NCI-H1417 treated with DMSO at 0.1 percent for 48 hours (cell line): ENCODE measurements at places on chromosomes 1 and 21.

- no peak for DNase-seq
Measured at GRCh38 chr21:21606041-21606440, 607.8 kb downstream of the NCAM2 start.

- no peak for DNase-seq
Measured at GRCh38 chr1:162291000-162291399, 85.7 kb downstream of the SPATA46 start.

DNA sequence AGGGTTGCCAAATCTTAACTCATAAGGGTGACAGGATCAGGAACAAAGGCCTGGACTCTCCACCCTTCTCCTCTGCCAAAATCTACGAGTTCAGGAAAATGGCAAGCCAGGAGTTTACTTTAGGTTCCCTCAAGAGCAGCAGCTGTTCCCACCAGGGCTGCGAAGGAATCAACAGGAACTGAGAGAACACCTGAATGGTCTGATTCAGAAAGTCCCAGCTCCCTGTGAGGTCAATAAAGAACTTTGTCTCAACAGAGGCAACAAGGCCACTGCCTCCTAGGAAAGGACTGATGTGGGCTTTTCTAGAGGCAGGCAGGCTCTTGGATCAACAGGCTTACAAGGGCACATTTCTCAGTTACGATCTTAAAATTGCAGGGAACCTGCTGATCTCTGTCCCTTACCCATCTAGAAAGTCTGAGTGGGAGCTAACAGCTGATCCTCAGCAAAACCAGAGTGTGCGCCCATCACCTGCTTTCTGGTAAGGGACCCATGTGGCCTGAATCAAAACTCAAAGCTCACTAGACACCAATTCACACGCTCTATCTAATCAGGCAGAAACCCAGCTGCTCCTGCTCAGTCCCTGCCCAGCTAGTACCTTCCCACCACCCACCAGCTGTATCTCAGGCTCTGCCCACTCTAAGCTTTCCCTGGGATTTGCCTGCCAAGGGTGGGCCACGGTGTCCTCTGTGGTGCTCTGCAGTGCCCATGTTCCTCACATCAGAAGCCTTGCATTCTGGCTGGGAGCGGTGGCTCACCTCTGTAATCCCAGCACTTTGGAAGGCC is 83.1 kb downstream of the CAPZB start:
- DNase-seq = no peak

DNA sequence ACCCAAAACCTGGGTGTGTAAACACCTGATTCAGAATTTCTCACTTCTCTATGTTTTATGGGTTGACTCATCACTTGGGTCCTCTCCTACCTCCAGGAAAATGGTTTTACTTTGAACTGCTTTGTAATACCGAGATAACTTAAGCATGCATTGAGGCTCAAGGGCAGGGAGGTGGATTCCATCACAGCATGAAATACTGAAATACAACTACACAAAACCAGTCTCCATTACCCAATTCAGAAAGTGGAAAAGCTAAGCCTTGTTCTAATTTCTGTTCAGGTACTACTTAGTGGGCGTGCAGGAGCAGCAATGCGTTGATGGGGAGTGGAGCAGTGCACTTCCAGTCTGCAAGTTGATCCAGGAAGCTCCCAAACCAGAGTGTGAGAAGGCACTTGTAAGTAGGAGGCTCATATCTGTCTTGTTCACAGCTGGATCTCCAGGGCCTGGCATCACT is 6.1 kb upstream of the C4BPA start:
- no peak for DNase-seq

GRCh38 chr1:8463144-8463927 is 145.4 kb downstream of the SLC45A1 start:
- DNase-seq = no peak

GRCh38 chr1:161198194-161198896 is 509 bp downstream of the ADAMTS4 start:
- DNase-seq = no peak

DNA sequence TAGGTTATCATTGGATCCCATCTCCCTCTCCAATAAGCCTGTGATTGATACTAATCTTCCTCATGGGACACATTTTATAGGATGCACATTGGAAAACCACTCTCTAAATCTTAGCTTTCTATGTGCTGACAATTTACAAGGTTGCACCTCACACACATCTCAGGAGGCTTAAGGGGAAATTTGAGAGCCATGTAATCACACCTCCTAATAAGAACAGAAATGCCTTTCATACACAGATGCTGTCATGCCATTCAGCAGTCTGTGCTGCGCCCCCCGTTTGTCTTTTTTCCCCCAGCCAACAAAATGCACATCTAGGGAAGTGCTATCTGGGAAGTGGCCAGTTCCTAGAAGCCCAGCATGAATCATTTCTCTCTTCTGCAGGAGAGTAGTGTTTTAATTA is 154.5 kb downstream of the ST6GALNAC5 start:
- no peak for DNase-seq

- no peak for DNase-seq
Measured at GRCh38 chr1:226553924-226554282, 5.3 kb downstream of the STUM start.

DNA sequence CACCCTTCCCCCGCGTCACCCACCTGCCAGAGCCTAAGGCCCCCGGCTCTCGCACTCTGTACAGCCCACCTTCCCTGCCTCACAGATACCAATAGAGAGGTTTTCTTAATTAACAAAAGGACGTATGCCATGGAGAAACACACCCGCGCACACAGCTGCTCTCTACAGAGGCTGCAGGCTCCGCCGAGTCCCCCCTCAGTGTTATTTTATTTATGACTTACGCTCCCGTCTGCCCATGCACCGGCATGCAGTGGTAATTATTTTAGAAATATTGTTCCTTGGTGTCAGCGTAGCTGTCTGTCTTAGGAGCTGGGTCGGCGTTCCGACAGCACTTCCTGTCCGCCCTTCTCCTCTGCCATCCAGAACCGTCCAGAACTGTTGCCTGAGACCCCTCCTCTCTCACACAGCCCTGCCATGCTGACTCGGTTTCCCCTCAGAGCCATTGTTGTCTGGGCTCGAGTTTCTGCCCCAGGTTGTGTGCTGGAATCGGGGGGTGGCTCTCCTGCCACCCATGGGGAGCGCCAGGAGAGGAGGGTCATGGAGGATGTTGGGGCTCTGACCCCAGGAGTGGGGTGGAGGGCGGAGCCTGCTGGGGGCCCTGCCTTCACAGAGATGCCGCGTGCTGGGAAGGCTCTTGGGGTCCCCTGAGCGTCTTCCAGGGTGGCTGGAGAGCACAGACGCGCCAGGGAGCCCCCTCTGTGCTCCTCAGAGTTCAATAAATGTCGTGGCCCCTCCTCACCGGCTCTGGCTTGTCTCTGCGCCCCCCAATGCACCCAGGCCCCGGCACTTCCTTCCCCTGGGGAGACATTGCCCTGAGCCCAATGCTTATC is 39.6 kb upstream of the COL6A1 start:
- DNase-seq = no peak

DNA sequence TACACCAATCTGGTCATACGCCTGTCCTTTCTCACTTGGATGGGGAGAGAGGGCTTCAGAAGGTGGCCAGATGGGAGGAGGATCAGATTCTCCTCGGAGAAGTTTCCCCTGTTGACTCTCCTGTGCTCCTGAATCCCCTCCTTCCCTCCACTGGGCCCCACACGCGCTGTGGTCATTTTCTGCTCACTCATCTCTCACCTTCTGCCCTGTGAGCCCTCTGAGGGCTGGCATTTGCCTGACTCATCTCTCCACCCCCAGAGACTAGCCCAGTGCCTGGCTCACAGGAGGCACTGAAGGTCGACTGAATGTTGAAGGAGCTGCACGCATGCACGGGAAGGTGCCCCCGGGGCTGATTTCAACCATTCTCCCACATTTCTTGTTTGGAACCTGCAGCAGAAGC is 14.2 kb downstream of the ABCA4 start:
- no peak for DNase-seq

GRCh38 chr1:87230501-87230900 is 98.2 kb upstream of the LMO4 start:
- DNase-seq = no peak

GRCh38 chr1:153397051-153397923 is 6.4 kb upstream of the S100A8 start:
- DNase-seq = no peak

- DNase-seq = no peak
Measured at GRCh38 chr1:234662148-234662547, 52.2 kb upstream of the IRF2BP2 start.

DNA sequence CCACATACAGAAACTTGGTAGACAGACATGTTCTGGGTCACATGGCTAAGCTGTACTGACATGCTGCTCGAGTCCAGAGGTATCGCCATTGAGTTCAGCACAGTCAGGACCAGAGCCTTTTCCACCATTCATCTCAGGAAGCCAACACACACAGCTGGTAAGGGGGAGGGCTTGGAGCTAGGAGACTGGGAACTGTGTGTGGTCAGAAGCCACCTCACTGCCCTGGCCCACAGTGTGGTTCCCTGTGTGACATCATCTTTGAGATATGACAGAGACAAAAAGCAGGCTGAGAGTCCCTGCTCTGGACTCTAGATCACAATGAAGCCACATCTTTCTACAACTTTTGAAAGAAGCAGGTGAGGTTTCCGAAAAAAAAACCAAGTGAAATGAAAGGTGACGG is 107.2 kb downstream of the SIM2 start:
- no peak for DNase-seq

DNA sequence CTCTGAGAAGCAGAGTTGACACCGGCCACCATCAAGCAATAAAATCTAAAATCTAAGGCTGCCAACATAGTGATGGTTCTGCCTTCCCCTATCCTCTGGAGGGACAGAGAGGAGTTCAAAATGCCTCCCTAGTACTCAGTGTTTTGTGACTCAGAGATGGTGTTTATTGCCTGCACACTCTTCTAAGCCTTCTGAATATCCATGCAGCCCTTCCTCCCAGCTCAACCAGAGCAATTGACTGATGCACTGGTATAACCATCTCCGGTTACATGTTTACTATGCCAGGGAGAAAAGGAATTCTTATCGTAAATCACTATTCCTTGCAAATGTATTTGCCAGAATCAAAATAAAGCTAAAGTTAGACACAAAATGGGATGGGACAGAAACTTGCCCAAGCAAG is 132.9 kb upstream of the RAB4A start:
- no peak for DNase-seq

- no peak for DNase-seq
Measured at GRCh38 chr1:204304067-204304466, 55.7 kb downstream of the PLEKHA6 start.

DNA sequence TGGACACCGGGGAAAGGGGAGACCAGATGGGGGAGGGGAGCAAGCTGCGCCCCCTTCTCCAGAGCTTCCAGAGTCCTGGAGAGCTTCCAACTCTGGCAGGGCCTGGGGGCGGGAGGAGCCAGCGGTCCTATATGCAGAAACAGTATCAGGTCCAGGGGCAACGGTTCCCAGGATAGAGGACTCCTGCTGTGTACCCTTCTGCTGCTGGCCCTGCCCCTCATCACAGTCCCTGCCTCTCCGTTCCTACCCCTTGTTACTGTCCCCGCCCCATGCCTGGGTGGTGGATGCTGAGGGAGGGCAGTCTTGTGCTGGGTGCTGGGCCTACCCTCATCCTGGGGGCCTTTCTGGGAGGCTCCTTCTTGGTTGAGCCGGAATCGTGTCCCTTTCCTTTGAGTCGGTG is 19.2 kb upstream of the PEX10 start:
- DNase-seq = no peak

- no peak for DNase-seq
Measured at GRCh38 chr1:13901597-13901996, 201.6 kb downstream of the PRDM2 start.

DNA sequence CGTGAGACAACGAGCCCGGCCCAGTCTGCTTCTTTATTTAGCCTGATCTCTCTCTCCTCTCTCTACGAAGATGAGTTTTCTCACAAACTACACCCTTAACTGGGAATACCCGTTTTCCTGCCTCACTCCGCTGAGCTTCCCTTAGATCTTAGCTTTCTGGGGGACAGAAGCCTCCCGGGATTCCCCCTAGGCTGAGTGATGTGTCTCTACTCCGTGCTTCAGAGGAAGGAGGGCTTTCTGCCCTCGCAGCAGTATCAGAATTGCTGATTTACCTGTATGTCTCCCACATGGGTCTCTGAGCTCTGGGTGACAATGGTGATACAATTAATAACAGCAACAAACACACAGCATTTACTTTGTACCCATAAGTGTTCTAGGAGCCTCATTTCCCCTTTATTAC is 1.0 kb downstream of the ZBTB17 start:
- no peak for DNase-seq

- DNase-seq = no peak
Measured at GRCh38 chr1:193438771-193439170, 252.4 kb upstream of the B3GALT2 start.

DNA sequence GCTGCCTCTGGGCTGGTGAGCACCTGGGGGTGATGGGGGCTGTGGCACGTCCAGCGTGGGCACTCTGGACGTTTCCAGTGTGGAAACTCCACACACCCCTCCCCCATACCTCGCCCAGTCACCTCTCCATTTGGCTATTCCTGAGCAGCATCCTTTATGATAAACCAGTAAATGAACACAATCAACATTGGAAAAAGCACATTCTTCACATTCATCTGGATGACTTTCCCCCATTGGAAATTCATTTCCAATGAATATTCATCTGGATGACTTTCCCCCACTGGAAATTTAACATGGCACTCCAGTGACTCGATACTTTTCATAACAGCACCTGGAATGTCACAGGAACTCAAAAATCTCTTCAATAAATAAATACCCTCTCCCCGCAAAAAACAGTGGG is 104.8 kb upstream of the KRTAP19-8 start:
- no peak for DNase-seq

- DNase-seq = no peak
Measured at GRCh38 chr1:211370669-211371068, 44.0 kb downstream of the TRAF5 start.

- DNase-seq = no peak
Measured at GRCh38 chr1:152029144-152029928, 7.5 kb downstream of the S100A11 start.

DNA sequence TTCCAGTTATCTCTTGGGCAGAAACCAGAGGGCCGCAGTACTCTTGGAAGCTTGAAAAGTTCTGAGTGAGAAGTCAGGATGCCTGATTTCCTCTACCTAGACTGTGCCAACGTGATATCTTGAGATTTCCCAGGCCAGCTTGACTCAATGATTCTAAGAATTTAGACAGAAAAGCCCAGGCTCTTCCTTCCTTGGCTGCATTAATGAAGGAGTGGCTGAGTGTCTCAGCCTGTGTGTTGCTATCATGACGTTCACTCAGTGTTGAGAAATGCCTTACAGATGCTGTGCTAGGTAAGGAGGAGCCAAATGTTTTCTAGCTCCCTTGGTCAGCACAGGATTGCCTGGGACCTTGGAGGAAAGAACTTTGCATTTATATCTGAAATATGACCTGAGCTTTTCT is 454.1 kb upstream of the USP24 start:
- no peak for DNase-seq

DNA sequence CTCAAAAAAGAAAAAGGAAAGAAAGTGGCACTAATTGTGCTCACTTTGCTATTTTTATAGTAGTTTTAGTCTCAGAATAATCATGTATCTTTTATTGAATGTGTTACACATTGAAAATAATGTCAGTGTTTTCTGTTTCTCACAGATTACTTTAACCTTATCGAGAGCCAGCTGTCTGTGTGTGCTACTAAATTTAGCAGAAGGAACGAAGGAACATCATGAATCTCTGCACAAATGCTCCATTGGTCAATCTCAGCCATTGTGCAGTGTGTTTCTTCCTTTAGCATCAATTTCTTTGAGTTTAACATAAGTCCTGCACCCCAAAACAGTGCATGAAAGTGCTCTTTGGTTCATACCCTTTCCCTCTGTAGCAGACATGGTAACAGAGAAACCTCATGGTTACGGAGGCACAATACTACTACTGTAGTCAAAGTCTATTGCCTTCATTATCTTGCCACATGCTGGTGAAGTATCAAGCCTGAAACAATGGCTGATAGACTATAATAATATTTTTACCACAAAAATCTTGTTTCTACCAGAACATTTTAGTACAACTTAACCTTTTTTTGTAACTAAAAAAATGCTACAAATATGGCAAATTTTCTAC is 310.0 kb downstream of the HMCN1 start:
- DNase-seq = no peak
